GOT3 (cell line): ENCODE measurements at places on chromosomes 7 and 10.

- no peak for DNase-seq
Observed at GRCh38 chr10:89550509-89550908, 15.1 kb upstream of the SLC16A12 start.

DNA sequence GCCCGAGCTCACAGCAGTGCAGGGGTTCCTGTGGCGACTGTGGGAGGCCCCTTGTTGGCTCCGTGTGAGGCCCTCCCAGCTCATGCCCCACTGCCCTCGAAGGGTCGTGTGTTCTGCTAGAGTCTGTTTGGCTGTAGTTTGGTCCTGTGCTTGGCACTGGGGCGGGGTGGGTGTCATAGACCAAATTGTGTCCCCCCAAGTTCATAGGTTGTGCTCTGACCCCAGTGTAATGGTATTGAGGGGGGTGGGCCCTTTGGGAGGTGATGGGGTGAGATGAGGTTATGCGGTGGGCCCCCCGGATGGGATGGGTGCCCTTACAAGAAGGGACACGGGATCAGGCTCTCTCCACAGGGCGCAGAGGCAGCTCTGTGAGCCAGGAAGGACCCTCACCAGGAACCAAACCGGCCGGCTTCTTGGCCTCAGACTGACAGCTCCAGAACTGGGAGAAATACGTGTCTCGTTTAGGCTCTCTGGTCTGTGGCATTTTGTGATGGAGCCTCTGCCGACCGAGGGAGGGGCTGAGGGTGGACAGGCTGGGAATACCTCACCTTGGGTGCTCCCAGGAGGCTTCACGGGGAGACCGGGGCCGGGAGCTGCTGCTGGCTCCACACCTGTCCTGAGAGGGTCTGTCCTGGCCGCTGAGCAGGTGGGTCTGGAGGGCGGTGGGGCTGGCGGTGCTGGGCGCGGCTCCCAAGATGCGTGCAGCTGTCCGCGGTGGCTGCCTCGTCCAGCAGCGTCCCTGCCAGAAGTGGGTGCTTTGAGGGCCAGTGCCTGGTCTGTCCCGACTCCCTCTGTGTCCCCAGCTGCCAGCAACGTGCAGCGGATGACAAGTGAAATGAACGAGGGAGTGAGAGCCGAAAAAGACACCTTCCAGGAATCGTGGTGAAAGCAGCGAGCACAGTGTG is 89.4 kb downstream of the INPP5A start:
- DNase-seq = no peak

GRCh38 chr7:91553410-91553895 is 289.2 kb downstream of the FZD1 start:
- no peak for DNase-seq

- no peak for DNase-seq
Observed at GRCh38 chr7:26440233-26441001, 148.8 kb downstream of the SNX10 start.

DNA sequence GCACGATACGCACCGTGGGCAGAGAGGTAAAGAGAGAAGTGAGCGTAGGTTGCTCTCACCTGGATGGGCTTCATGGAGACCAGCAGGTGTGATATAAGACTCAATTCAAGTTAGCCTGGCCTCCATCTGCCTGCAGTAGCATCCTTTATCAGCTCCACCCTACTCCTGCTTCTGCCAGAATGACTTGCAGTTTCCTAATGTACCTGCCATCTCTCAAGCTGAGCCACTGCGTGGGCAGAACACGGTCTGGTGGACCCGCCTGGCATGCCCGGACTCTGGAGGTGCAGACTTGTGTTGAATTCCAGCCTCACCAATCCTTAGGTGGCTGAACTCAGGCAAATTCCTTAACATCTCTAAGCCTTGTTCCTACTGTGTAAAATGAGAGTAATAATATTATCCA is 64.3 kb downstream of the STEAP1B start:
- no peak for DNase-seq

DNA sequence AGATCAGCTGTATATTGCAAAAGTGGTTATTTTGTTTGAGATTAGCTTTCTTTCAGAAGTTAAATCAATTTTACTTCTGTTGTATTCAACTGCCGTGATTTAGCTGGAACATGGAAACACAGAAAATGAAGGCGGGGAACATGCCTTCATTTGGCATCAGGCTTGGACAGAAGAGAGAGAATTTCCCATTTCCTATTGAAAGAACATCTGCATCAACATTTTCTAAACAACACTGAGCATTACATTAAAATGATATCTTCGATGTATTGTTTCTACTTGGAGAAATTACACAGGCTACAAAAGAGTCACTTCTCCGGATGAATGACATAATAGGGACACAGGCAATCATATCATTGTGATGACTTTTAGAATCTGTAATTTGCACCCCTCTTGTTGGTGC is 46.6 kb upstream of the KLF6 start:
- DNase-seq = no peak

DNA sequence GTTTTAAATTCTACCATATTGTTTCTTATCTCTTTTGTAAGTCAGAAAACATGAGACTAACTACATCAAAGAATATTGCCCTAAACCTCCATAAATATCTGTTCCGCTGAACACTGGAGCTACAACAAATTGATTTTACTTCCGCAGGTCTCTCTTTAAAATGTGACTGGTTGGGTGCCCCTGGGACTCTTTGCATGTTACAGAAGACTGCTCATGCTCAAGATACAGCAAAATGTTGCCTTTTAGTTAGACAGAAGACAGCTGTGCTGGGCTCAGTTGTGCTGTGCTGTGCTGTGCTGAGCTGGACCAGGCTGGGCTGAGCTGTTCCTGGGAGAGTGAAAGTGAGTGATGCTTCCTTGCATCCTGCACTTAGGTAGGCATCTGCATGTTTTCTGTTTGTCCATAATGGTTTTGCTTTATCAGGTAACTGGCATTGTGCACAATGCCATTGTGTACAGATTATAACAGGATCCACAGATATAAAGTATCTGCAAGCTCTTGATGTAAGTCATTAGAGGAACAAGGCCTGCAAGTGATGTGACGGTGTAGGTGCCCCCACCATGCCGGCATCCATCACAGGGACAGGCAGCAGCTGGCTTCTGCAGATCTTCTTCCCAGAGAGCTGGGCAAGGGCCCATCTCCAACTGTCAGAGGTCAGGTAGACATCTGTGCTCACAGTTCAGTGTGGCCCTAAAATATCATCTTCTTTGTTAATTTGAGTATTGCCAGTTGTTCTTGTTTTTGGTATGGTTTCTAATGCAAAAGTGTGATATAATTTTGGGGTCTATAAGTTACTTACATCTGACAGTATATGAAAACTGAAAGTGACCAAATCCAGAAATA is 972.5 kb upstream of the CELF2 start:
- no peak for DNase-seq

DNA sequence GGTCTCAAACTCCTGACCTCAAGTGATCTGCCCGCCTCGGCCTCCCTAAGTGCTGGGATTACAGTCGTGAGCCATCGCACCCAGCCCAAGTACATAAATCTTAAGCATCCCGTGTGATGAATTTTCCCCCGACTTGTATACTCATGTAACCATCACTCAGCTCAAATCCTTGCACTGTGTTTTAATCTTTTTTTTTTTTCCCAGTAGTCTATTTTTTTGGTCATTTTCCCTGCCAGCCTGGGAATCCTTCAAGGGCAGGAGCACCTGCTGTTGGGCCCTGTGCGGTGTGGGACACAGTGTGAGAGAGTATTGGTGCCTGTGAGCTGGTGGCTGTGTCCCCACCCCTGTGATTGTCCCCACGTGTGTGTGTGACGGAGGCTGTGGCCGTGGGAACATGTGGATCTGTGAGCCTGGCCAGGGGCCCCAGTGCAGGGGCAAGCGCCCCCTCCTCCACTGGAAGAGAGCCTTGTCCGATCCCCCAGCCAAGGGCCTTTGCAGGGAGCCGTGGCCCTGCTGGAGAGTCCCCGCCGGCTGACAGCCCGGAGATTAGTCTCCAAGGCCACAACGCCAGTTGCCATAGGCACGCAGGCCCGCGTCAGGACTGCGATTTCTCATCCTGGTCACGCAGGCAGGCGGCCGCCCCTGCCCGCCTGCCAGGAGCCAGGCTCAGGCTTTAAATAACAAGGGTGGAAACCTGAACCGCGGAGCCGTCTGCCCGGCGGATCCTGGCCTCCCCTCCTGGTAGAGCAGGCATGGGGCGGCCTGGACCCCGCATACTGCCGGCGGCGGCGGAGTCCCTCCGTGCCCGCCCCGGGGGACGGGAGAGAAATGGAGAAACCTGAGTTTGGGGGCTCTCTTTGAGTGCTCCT is 26.5 kb downstream of the GTF2IRD1 start:
- DNase-seq = peak; percentile 42

DNA sequence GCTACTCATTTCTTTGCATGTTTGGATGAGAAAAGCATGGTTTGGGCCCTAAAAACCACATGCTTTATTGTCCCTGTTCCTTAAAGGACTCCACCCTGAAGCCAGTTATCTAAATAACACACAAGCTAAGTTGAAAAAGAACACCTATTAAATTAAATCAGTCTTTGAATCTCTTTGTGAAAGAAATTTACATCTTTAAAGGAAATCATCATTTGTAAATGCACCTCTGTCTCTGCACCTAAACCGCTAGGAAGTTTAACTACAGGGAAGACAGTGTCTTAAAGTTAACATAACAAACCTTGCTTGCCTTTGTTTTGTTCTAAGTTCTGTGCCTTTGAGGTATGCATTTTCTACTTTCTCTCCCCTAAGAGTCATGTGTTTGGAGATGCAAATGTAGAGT is 52.6 kb downstream of the HTR7 start:
- no peak for DNase-seq

- no peak for DNase-seq
Observed at GRCh38 chr7:39631736-39632308, 8.4 kb downstream of the RALA start.

DNA sequence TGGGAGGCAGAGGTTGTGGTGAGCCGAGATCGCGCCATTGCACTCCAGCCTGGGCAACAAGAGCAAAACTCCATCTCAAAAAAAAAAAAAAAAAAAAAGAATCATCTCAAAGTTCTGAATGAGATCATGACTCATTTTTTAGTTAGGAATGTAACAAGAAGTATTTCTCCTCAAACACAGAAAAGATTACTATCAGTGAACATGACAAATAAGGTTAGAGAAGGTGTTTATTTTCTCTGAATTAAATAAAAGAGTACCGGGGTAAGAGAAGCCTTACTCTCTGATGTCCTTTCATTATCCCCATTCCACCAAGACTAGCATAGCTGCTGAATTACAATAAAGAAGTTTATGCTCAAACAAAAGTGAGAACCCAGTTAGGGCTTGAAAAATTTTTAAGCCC is 50.1 kb downstream of the IPMK start:
- no peak for DNase-seq

GRCh38 chr10:48817141-48817540 is 122.5 kb downstream of the LRRC18 start:
- no peak for DNase-seq

- DNase-seq = no peak
Observed at GRCh38 chr10:131909929-131910328, 9.1 kb downstream of the PPP2R2D start.

GRCh38 chr7:140539461-140539860 is 60.2 kb upstream of the MKRN1 start:
- no peak for DNase-seq

- DNase-seq = no peak
Observed at GRCh38 chr7:47521011-47521795, 60.7 kb downstream of the TNS3 start.

- DNase-seq = no peak
Observed at GRCh38 chr10:71250405-71250804, 38.0 kb downstream of the UNC5B start.

GRCh38 chr7:922334-923107 is 32.0 kb downstream of the ADAP1 start:
- DNase-seq = no peak

DNA sequence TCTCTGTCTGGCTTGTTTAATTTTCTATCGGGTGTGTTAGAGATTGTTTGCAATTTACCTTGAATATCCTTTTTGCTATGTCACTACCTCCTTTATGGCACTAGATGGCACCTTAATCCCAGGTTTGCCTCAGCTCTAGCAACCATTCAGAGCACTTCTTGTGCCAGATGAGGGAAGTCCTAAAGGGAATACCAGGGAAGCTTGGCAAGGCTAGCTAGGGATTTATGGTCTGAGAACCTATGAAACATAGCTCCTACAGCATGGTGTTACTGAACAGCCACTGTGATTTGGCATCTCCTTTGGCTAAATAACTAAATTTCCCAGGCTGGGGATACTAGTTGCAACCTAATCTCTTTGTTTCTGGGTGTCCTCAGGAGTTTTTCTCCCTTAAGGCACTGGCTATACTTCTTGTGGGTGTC is 69.0 kb upstream of the VOPP1 start:
- DNase-seq = peak; percentile 30

DNA sequence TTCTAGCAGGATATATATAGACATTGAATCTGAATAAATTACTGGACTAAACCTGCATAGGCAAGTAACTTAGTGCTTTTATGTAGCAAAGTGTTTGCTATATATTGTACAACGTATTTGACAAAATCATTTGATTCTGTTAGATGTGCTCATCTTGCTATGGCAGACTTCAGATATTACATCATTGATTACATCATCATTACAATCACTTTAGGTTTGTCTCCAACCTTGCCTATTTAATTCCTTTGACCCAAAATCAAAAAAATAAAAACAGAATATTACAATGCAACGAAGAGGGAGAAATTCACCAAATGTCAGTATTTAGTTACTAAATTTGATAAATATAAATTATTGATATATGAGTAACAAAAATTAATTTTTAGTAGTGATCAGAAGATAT is 155.7 kb upstream of the STEAP1 start:
- DNase-seq = no peak

DNA sequence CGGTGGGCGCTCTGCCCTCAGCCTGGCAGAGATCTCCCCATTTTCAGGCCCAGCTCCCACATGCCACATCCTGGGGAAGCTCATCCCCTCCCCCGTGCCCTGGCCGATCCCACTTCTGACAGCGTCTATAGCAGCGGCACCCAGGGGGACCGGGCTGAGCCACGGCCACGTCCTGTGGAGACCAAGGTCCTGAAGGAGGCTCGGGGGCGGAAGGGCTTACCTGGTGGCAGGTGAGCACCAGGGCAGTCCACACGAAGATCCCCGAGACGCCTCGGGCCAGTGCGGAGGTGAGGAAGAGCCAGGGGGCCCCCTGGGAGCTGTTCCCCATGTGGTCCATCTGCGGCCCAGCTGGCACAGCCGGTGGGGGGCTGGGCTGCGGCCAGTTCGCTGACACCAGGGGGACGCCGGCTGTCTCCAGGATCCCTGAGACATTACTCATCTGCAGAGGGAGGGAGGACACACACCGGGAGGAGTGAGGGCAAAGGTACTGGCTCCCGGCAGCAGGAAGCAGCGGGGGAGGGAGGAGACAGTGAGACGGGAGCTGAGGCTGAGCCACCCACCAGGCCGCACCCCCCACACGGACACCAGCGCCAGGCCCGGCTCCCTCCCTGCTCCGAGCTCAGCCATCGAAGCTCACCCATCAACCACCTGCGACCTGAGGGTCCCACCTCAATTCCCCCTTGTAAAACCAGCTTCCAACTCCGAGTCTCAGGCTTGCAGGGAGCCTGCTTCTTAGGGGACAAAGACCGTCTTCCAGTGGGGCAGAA is 776 bp downstream of the TMEM184A start:
- DNase-seq = no peak
